ENCODE measurements at places on chromosomes 1 and 21.

- no peaks in the 10 kb centered on the region for H3K4me1 ChIP-seq
- no peaks in the 10 kb centered on the region for H3K27me3 ChIP-seq
- peaks cover 11% of the 10 kb centered on the region for H3K36me3 ChIP-seq
- H3K27ac ChIP-seq, result no peak overlapping the region
- no peak overlapping the region for H3K4me3 ChIP-seq
These were observed 774 bp upstream of the ANGPTL7 start for GRCh38 chr1:11188381-11188780.

GRCh38 chr1:160795951-160796383 is at the start of gene LY9:
LY9 (plus strand) TSS chr1:160796174; CDS start chr1:160796188, 14 bp downstream.
- peak within 1 kb of the TSS; percentile 88 for H3K4me3 ChIP-seq
- peaks cover 62% of the 10 kb centered on the region for H3K4me1 ChIP-seq
- H3K27ac ChIP-seq, result peak within 1 kb of the TSS; percentile 93
- H3K36me3 ChIP-seq, result peaks cover 4% of the 10 kb centered on the region
- peak; percentile 85 for DNase-seq

- H3K36me3 ChIP-seq, result no peaks in the 10 kb centered on the region
- no peak overlapping the region for H3K4me3 ChIP-seq
These were observed 47.5 kb upstream of the WLS start for GRCh38 chr1:68279846-68280245.

- no peak overlapping the region for H3K4me3 ChIP-seq
- no peak overlapping the region for H3K27ac ChIP-seq
- peaks cover 21% of the 10 kb centered on the region for H3K36me3 ChIP-seq
- peaks cover 6% of the 10 kb centered on the region for H3K4me1 ChIP-seq
- no peaks in the 10 kb centered on the region for H3K27me3 ChIP-seq
These were observed 33.8 kb downstream of the TMCO1 start for GRCh38 chr1:165734906-165735305.

DNA sequence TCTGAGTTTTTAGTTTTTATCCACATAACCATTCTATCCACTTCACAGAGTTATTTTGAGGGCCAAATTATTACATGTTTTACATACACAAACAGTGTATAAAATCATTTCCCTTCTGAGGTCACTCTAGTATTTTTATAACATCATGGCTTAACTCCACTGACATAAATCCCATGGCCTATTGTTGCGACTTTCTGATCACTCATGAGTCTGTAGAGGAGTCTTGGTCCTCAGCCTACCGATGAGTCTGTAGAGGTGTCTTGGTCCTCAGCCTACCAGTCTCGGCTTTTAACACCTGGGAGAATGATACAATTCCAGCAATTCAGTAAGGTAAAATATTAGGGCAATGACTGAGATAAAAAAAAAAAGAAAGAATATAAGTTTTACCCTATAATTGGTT is 483.7 kb downstream of the USP25 start:
- H3K4me1 ChIP-seq, result no peaks in the 10 kb centered on the region
- DNase-seq, result no peak
- H3K27me3 ChIP-seq, result no peaks in the 10 kb centered on the region
- H3K27ac ChIP-seq, result no peak overlapping the region

GRCh38 chr1:96331596-96331995 is 390.0 kb upstream of the PTBP2 start:
- no peaks in the 10 kb centered on the region for H3K27me3 ChIP-seq
- DNase-seq, result no peak
- no peak overlapping the region for H3K4me3 ChIP-seq
- no peaks in the 10 kb centered on the region for H3K4me1 ChIP-seq

DNA sequence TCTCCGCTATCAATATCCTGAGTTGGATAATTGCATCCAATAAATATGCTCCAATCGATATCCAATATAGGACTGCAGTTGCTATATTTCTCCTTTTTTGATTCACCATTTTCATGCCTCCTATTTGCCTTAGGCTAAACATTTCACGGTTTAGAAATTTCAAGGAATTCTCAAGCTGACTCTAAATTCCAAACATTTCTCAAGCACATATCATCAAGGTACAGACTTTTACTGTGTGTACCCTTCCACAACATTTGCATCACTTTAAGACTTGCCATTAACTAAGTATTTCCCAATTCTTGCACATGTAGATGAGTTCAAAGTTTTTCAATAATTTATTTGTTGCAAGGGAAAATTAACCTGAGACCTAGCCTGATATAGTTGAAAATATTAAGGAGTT is 795.2 kb upstream of the TMPRSS15 start:
- no peaks in the 10 kb centered on the region for H3K4me1 ChIP-seq
- no peak overlapping the region for H3K4me3 ChIP-seq
- no peaks in the 10 kb centered on the region for H3K27me3 ChIP-seq
- no peaks in the 10 kb centered on the region for H3K36me3 ChIP-seq

DNA sequence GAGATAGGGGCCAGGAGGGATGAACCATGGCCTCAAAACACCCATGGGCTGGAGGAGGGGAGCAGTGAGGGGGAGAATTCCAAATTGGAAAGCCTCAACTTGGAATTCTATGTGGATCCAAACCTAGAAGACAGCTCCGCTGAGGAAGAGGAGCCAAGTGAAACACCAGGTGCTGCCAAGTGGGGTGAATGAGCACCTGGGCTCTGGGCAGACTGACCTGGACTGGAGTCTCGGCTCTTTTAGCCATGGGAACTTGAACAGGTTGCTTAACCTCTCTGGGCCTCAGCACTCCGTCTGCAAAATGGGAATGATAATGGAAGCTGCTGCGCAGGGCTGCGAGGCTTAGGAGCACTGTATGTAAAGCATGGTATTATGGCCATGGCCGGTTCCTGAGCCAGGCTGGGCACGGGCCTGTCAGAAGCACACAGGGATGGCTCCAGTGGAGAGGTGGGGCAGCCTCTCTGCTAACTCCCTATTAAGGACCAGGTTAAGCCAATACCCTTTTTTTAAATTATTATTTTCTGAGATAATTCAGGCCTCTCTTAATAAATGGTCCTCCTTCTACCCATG is 81.5 kb downstream of the SYT2 start:
- peaks cover 37% of the 10 kb centered on the region for H3K27me3 ChIP-seq
- H3K4me3 ChIP-seq, result peak overlapping the region; percentile 76

GRCh38 chr1:186839041-186839400 is 10.3 kb downstream of the PLA2G4A start:
- peaks cover 14% of the 10 kb centered on the region for H3K4me1 ChIP-seq
- H3K36me3 ChIP-seq, result no peaks in the 10 kb centered on the region
- no peaks in the 10 kb centered on the region for H3K27me3 ChIP-seq
- H3K27ac ChIP-seq, result no peak overlapping the region

GRCh38 chr1:150622303-150622975 is 7.0 kb downstream of the ENSA start:
- no peak for DNase-seq
- peaks cover 34% of the 10 kb centered on the region for H3K4me1 ChIP-seq
- H3K27ac ChIP-seq, result peak overlapping the region; percentile 78
- no peaks in the 10 kb centered on the region for H3K27me3 ChIP-seq
- peaks cover 68% of the 10 kb centered on the region for H3K36me3 ChIP-seq

DNA sequence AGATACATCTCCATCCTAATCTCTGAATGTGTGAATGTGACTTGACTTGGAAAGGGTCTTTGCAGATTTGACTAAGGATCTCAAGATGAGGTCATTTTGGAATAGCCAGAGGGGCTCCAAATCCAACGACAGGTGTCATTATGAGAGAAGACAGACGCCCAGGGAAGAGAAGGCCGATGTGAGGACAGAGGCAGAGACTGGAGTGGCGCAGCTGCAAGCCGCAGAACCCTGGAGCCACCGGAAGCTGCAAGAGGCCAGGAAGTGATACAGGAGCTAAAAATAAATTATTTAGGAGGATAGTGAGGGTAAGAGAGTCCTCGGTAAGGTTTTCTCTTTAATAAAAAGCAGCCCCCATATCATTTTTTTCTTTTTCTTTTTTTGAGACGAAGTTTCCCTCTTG is 9.7 kb upstream of the AADACL4 start:
- no peak for DNase-seq
- peaks cover 7% of the 10 kb centered on the region for H3K4me1 ChIP-seq
- H3K36me3 ChIP-seq, result no peaks in the 10 kb centered on the region

DNA sequence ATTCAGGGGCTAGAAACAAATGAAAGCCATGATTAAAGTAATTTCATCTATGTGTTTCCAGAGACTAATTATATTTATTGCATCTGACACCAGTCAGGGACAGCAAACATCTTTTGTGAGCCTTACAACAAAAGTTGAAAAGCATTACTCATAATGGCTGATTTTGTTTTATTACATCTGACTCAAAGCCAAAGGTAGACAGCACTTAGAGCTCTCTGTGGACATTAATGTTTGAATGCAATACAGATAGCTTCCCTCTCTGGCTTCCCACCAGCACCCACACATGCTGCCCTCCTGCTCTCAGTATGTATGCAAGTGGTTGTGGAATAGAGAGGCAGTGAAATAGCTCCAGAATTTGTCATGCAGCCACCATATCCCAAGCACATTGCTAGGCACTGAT is 198.7 kb downstream of the SETD4 start:
- no peaks in the 10 kb centered on the region for H3K36me3 ChIP-seq
- H3K4me3 ChIP-seq, result no peak overlapping the region
- no peak overlapping the region for H3K27ac ChIP-seq
- no peak for DNase-seq
- H3K4me1 ChIP-seq, result no peaks in the 10 kb centered on the region

DNA sequence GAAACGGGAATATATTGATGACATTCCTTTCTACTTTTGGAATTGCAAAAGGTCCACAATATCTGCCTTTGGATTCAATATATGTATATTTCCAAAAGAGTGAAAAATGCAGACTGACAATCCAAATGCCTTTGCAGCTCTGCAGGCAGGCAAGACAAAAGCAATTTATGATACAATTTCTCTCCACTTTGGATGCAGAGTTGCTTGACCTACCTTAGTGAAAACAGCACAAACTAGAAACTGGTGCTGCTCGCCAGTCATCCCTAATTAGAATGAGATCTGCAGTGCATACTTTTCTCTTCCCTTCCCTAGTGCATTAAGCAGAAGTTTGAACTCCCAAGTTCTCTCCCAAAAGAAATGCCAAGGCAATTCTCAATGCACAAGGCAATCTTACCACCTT is 56.8 kb downstream of the KIAA0319L start:
- no peak for DNase-seq
- H3K27ac ChIP-seq, result no peak overlapping the region
- peaks cover 56% of the 10 kb centered on the region for H3K4me1 ChIP-seq
- peaks cover 54% of the 10 kb centered on the region for H3K36me3 ChIP-seq
- H3K27me3 ChIP-seq, result peaks cover 3% of the 10 kb centered on the region

GRCh38 chr1:40245686-40246085 is 2.1 kb upstream of the TMCO2 start:
- no peaks in the 10 kb centered on the region for H3K36me3 ChIP-seq
- H3K4me1 ChIP-seq, result peaks cover 28% of the 10 kb centered on the region
- H3K27me3 ChIP-seq, result no peaks in the 10 kb centered on the region
- no peak overlapping the region for H3K4me3 ChIP-seq
- no peak overlapping the region for H3K27ac ChIP-seq

DNA sequence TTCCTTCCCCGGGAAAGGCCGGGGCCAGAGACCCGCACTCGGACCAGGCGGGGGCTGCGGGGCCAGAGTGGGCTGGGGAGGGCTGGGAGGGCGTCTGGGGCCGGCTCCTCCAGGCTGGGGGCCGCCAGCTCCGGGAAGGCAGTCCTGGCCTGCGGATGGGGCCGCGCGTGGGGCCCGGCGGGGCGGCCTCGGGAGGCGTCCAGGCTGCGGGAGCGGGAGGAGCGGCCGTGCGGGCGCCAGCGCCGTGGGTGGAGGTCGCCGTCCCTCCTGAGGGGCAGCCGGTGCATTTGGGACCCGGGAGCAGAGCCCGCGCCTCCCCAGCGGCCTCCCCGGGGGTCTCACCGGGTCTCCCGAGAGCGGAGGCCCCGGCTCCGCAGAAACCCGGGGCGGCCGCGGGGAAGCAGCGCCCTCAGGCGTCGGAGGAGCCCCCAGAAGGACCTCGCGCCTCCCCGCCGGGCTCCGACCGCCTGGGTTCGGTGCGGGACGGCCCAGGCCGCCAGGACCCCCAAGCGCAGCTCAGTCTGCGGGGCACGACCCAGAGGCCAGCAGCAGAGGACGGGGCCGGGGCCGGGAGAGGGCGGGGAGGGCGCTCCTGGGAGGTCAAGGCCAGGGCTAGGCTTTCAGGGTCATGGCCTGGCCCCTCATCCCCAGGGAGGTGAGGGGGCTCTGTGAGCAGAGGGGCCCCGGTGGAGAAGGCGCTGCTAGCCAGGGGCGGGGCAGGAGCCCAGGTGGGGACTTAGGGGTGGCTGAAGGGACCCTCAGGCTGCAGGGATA is 7.2 kb upstream of the SLX9 start:
- H3K4me3 ChIP-seq, result peak overlapping the region; percentile 52
- H3K27ac ChIP-seq, result no peak overlapping the region
- H3K36me3 ChIP-seq, result no peaks in the 10 kb centered on the region
- H3K4me1 ChIP-seq, result peaks cover 31% of the 10 kb centered on the region
- no peaks in the 10 kb centered on the region for H3K27me3 ChIP-seq
- peak; percentile 57 for DNase-seq

Measured in T-helper 2 cell treated with Interferon-gamma antibody and Interleukin-4, amounts not matched to agents 5 μg/mL and 100 μg/mL, for 36 hours (primary cell).